ENCODE measurements at places on chromosomes 6 and 20.
A peak's percentile ranks its signal among the peaks of the same experiment; 100 is the strongest.

- ATAC-seq: peak; percentile 60
Observed at GRCh38 chr6:106574741-106575458, 54.4 kb downstream of the RTN4IP1 start.

DNA sequence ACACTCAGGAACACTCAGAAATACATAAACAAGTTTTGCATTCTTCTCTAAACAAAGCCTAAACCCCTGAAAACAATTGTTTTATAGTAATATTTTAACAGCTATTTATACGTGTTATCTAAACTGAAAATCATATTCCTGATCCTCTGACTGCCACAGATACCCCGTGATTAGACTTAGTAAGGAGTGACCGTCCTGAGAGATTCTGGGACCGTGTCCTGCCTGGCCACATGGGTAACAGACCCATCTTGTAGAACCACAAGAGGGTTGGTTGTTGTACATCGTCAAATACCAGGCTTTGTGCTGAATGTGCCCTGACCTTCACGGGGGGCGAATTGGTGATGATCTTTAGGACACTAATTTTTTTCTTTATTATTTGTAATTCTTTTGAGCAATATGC is 214.4 kb downstream of the TMEM242 start:
- no peak for ATAC-seq

DNA sequence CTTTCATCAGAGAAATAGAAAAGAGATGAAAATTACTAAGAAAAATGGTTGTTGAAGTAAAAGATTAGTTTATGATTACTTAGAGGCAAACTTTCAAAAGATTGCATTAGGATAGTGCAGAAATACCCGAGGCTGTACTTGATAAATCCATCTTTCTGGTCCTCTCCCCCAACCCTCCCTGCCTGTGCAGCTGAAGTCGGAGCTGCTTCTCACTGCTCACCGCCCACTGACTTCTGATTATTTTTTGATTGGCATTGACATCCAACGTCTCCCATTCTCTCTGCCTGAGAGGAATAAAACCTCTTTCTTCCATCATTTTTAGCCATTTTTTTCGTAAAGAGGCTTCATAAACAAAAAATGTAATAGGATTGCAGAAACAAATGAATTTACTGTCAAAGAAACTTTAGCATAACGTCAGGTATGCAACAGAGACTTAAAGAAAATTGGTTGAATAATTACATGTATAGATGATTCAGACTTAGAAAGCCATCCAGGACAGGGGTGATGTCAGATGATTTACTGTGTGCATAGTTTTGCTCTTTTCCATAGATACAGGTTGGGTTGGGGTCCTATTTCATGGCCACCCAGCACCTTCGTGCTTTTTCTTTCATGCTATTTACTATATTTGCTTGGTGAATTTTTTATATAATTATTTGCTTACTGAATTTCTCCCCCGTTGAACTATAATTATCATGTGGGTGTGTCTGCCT is 53.6 kb upstream of the EDN3 start:
- no peak for ATAC-seq

- no peak for ATAC-seq
Observed at GRCh38 chr6:114569669-114570068, 226.8 kb upstream of the HS3ST5 start.

DNA sequence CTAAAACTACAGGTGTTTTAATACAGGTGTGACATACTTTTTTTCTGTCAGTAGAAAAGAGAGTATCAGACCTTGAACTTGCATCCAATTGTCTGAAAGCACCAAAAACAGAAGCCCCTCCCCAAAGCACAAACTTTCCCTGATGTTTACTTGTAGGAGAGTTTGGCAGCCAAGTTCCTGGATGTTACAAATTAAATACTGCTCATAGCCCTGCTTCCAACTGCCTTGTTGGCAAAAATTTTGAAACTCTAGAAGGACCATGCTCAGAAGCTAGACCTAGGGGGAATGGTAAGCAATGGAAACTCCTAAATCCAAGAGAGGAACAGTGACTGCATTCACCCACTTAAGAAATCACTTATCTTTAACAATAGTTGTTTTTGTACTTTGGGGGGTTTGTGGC is 17.0 kb upstream of the ARG1 start:
- ATAC-seq: no peak

DNA sequence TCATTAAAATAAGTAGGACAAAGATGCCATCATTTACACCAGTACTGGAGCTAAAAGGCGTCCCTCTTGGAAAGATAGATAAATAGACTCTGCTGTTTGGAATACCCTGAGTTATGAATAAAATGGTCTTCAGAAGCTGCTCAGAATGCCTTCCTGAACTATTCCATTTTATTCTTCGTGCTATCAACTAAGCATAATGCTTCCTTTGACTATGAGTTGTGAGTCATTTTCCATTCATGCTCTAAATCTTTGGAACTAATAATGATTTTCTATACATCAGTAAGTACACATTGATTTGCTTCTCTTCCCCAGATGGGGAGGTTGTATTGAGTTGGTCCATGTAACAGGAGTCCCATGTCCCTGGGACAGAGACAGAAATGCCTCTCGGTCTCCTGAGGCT is 98.3 kb upstream of the PDE7B start:
- no peak for ATAC-seq

DNA sequence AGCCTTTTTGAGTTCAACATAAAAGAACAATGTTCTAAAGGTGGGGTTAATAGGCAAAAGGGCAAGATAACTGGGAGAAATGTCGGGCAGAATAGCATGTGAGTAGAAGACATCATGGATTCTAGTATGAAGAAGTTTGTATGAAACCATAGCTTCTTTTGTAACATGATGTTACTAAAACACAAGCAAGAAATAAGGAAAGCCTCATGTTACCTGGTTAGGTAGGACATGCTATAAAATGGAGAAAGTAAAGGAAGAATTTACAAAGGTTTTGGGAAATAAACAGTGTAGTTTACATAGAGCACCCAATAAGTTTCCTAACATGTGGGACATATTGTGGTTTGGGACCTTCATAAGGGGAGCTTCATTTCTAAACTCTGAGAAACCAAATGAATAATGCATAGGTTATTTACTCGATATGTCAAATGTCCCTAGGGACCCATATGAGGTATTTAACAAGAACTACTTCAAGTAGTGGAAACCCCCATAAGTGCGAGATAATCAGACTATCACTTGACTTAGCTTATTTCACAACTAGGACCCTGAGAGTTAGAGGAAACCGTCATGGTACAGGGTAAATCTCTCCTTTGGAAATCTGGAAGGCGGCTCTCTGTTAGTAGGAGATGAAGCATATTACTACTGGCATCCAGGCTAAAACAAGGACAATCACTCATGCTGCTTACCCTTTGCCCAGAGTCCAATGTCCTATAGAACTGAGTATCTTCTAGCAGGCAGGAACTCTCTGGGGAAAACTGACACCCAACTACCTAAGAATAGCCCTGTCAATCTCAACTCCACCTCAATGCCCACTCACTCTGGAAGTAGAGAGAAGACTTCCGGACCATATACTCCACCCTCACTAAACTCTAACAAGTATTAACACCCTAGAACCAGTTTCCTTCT is 57.5 kb downstream of the ILRUN start:
- ATAC-seq: no peak

DNA sequence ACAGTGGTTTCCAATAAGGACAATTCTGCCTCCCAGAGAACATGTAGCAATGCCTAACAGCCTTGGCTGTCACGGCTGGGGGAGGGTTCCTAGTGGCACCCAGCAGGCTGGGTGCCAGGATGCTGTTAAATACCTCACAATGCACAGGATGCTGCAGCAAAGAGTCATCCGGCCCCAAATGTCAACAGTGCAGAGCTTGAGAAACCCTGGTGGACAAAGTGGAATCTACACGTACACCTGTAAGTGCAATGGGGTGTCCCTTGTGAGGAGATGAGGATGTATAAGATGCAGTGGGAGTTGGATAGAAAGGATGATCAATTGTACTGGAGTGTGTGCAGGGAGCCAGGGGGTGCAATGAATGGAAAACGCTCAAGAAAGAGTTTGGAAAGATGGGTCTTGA is 142.4 kb downstream of the FNDC1 start:
- ATAC-seq: peak; percentile 36

DNA sequence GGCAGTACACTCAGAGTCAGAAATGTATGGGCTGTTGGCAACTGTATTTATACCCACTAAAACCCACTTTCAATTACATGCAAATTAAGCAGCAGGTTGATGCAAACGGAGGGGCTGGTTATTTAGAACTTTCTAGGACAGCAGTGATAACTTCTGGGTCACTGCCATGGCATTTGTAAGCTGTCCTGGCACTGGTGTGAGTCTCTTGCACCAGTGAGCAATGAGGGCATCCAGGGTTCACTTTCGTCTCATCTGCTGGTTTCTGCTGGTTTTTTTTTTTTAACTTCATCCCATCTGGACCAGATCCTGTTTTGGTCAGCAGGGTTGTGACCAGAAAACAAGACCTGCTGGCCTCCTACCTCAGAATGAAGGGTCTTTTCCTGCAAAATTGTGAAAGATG is 49.2 kb downstream of the CDH26 start:
- ATAC-seq: no peak

- no peak for ATAC-seq
Observed at GRCh38 chr6:66865771-66866170, 1158.7 kb upstream of the EYS start.

GRCh38 chr6:41781366-41781730 is 766 bp downstream of the PRICKLE4 start:
- no peak for ATAC-seq

DNA sequence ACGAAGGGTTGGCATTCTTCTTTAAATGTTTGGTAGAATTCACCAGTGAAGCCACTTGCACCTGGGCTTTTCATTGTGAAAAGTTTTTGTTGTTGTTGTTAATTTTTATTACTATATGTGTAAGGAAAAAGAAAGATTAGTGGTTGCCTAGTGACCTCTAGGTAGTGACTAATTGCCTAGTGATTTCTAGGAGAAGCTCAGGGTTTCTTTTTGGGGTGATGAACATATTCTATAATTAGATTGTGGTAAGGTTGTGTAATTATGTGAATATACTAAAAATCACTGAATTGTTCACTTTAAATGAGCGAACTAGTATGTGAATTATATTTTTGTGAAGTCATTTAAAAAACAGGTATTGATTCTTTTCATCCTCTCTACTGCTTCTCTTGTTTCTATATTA is 123.8 kb upstream of the TMEM170B start:
- peak; percentile 19 for ATAC-seq

DNA sequence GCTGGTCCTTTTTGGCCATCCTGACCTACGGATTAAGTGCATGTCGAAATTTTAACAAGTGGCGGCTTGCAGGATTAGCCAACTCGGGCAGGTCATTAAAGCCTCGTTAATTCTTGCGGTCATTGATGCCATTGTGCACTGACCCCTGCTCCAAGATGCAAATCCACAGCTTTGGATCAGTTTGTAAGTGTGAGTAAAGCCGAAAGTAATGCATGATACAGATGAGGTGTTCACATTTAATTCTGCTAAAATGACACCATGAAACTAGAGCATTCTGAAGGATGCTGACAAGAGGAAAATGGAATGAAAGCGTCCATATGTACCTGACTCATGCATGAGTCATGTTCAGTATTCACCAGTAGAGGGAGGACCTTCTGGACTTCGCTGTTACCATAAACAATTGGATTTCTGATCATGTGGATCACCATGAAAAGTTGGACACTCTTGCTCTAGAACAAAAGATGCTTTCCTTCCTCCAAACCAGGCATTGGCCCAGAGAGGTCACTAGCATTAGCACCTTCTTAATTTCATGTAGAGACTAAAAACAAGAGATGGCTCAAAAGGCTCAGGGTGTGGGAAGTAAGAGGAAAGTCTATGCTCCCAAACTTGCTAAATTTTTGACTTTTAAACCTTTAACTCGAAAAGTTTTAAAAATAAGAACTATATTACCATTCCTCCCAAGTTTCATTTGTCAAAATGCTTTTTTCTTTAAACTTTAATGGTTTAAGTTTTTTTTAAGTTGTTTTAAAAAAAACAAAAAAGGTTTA is 48.0 kb downstream of the MUC22 start:
- ATAC-seq: peak; percentile 80

DNA sequence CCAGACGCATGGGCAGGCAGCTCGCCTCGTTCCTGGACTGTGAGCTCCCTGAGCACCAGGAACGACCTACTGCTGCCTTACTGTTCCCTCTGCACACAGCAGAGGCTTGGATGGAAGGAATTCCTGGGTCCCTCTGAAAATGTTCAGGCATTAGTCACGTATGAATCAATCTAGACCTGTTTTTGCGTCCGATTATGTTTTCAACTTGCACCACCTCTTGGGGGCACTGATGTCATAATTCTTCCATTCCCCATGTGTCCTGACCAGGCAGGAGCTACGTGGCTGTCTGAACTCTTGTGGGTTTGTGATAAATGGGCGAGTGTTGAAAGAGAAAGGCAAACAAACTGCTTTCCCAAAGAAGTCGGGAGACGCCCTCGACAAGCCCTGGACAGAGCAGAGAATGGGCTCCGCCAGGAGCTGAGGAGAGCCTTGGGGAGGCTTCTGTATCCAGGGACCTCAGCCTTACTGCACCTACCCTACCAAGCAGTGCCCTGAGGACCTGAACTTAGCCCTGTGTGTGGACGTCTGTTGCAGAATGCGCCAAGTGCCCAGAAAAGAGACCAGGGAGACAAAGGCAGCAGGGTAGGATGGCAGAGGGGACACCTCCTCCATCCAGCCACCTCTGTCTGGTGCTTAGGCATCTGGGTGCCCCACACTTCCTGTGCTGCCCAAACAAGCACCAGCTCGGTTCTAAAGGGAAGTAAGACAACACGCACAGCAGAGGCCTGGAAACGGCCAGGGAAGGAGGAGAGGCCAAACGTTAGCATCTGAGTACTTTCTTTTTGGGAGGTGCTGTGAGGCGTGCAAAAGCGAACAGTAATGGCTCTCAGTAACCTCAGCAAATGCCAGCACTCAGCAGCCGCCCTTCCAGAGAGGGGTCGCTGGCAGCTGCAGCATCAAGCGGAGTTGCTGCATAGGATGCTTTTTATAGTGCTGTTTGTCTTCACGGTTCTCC is 124.2 kb downstream of the LY86 start:
- peak; percentile 88 for ATAC-seq

GRCh38 chr6:3045369-3045768 is 22.9 kb upstream of the RIPK1 start:
- ATAC-seq: no peak

DNA sequence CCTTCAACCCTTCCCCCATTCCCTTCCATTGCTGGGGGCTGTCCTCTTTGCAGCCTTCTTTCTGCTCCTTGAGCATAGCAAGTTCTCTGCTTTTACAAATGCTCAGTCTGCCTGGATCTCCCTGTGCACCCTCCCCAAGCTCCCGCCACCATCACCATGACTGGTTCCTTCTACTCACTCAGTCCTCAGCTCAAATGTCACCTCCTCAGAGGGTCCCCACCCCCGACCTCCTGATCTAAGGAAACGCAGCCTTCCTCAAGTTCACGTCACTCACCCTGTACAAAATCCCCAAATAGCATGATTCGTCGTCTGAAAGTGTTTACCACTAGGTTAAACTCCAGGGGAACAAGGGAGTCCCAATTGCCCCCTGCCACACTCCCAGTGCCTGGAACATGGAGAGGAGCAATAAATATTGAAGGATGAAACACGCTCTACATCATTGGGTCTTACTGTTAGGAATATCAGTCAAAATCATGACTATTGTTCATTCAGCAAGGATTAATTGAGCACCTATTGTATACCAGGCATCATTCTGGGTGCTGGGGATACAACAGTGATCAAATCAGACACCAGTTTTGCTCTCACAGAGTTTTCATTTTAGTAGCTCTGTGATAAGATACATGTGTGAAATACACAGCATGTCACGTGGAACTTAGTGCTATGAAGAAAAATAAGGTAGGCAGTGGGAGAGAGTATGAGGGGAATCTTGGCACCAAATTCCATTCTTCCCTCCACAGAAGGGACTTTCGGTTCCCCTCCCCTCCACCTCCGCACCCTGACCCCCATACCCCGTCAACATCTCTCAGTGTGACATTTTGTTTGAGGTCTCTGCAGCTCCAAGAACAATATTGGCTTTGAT is 15.6 kb downstream of the TP53RK start:
- ATAC-seq: no peak

- ATAC-seq: peak; percentile 29
Observed at GRCh38 chr6:138031417-138031816, 75.8 kb downstream of the PERP start.

Data from esophagus mucosa (tissue), 1 donor.